ENCODE measurements at places on chromosomes 6 and 20.

DNA sequence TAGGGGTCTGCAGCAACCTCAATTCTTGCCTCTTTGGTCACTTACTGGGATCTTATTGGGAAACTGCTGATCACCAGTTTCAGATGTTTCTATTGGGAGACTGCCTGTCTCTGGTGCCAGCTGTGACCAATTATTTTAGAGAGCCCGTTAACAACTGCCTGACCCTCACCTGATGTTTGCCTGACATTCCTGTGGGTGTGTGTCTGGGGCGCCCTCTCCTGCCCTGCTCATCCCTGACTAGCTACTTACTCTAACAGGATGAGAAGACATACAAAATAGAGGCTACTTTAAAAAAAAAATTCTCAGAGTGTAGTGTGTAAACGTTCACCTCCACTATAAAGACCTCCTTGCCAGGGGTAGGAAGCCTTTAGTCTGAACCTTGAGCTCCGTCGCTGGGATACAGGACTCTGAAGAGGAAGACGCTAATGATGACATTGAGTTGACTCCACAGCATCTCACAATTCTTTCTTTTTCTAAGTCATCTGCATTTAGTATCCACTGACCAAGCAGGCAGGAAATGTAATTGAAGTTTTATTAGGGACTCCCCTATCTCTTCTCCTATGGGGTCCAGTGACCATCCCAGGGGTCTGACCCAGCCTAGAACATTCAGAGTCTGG is 54.6 kb upstream of the DDR1 start:
- DNase-seq = peak; percentile 12

GRCh38 chr6:158686311-158686710 is 36.5 kb downstream of the SYTL3 start:
- DNase-seq = no peak

DNA sequence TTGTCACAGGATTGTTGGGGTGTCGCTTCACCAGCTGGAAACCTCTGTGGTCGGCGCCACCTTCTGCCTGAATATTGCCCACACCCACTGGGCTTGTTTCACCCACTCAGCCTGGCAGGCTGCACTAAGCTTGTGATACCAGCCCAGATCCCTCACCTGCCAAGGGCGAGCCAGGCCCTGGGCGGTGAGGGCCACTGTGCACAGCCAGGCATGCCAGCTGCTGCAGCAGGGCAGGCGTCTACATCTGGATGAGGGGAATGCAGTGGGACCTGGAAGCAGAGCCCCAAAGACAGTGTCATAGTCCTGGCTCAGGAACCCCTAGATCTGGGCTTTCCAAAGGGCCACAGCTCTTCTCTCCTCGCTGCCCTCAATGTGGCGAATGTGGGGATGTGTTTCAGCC is 1307.5 kb downstream of the GRIK2 start:
- no peak for DNase-seq

DNA sequence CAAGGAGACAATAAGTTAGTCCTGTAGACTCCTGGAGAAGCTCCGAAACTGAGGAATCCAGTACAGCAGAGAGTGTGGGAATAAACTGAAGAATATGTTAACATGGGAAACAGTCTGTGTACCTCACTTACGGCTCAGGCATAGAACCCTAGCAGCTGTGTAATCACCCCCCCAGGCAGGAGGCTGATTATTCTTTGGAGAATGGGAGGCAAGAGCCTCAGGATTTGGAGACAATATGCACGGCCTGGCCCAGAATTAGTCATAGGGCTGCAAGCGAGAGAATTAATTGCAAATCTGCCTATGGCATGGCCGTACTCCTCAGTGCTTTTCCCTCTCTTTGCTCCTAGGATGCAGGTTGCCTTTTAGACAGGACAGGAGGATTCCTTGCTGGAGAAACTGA is 27.5 kb upstream of the FYN start:
- no peak for DNase-seq

DNA sequence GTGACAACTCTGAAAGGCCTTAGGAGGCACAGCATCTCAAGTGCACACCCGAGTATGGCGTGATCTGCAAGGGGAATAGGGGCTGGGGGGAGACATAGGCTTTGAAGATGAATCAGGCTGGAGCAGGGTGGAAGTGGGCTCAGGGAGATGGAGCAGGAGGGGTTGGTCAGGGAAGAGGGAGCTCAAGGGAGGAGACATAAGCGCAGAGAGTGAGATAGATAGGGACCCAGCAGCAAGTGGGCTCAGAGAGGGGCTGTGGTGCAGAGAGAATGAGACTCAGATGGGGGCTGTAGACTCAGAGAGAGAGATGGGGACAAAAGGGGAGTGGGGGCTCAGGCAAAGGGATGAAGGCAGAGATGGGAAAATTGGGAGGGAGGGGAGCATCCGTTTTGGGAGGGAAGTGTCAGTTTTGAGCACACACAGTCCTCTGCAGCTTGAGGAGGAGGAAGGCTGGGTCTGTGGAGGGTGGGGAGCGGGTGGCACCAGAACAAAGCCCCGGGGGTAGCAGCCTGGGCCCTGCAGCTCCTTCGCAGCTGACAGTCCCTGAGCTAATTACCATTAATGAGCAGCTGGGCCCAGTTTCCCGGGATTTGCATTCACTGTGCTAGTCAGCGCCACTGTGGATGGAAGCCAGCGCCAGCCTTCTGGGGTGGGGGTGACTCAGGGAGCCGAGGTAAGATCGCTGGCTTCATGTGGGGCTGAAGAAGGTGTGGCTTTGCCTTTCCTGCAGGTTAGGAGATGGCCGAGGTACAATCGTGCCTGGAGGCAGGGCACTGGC is 18.7 kb downstream of the SRXN1 start:
- DNase-seq = no peak

DNA sequence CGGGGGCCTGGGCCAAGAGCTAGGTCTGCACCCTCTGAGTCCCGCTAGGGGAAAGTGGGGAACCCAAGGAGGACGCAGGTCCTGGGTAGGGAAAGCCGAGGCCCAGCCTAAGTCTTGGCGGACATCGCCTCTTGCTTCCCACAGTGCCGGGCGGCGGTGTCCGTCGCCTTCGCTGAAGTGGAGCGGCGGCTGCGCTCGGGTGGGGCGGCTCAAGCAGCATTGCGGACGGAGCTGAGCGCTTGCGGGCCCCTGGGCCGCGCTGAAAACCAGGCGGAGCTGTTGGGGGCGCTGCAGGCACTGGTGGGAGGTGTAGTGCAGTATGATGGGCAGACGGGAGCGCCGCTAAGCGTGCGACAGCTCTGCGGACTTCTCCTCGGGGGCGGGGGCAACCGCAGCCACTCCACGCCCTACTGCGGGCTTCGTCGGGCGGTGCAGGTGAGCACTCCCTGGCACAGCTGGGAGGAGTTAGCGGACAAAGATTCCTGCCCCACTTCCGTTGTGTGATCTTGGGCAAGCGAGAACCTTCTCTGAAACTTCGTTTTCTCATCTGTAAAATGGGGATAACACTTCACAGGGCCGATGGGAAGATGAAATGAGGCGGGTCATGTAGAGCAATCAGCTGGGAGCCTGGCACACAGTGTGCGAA is 4.2 kb downstream of the PRSS16 start:
- DNase-seq = no peak

DNA sequence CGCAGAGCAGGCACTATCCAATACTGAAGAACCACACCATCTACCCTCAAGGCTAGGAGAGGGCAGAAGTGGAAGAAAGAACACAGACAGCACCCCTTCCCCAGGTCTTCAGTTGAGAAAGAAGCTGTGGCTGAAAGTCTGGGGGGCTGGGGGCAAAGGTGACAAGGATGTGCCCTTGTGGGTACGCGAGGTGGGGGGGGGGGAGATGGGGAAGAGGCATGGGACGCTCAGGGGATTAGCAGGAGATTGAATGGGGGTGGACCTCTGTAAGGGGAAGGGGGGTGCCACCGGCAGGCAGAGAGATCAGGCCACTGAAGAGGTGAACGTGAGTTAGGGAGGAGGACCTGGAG is 1.1 kb downstream of the B4GALT5 start:
- no peak for DNase-seq

- DNase-seq = peak; percentile 77
These were observed 10.1 kb upstream of the CALHM6 start for GRCh38 chr6:116450769-116451740.

- no peak for DNase-seq
These were observed 201.6 kb downstream of the ISM1 start for GRCh38 chr20:13422637-13423036.

GRCh38 chr20:46117704-46118467 is at the start of gene CD40:
CD40 (plus strand) TSS chr20:46118314; CDS start chr20:46118344, 30 bp downstream.
- peak; percentile 96 for DNase-seq

GRCh38 chr6:49939993-49940498 is 23.9 kb downstream of the DEFB114 start:
- no peak for DNase-seq

DNA sequence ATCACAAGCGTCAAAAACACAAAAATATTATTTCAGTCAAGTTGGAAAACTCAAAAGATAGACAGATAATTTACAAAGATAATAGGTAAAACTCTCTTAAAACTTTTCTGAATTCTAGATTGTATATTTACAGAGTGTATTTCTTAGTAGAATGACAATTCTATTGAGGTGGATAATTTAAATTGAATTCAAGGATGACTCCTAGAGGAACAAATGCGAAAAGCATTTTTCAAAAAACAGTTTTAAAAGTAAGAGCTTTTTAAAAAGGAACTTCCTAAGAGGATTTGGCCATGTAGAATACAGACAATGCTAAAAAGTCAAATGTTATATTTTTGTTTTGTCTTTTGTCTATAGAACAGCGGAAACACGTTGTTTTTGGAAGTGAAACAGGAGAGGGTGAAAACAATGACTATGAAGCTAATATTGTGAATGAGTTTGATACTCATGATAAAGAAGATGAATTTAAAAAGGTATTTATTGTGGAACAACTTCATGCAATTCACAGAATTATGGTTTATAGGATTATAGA is 90.1 kb downstream of the DNAH8 start:
- DNase-seq = no peak

Data from inflammatory macrophage treated with lipopolysaccharide for 4 hours (primary cell).